Activated CD4-positive, alpha-beta T cell treated with anti-CD3 and anti-CD28 coated beads, Interleukin-2, Interleukin-4, amounts not matched to agents 100 ng/mL and 50 ng/mL, durations not matched to agents 16 hours and 8 hours (primary cell): ENCODE measurements at places on chromosomes 7 and 10.

DNA sequence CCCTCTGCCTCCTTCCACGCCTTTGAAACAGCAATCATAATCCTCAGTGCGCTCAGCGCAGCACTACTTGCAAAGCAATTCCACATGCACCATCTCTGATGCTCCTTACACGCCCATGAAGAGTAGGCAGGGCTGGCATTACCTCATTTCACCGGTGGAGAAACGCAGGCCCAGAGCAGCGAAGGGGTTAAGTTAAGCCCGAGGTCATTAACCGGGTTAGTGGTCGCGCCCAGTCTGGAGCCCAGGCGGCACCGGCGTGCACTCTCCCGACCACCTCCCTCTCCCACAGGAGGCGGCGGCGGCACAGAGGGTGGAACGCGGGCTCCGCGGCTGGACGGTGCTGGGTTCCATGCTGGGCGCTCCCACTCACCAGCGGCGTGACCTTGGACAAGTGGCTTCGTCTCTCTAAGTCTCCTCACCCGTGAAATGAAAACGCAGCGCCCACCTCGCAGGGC is 515 bp downstream of the FASTK start:
- DNase-seq: no peak

DNA sequence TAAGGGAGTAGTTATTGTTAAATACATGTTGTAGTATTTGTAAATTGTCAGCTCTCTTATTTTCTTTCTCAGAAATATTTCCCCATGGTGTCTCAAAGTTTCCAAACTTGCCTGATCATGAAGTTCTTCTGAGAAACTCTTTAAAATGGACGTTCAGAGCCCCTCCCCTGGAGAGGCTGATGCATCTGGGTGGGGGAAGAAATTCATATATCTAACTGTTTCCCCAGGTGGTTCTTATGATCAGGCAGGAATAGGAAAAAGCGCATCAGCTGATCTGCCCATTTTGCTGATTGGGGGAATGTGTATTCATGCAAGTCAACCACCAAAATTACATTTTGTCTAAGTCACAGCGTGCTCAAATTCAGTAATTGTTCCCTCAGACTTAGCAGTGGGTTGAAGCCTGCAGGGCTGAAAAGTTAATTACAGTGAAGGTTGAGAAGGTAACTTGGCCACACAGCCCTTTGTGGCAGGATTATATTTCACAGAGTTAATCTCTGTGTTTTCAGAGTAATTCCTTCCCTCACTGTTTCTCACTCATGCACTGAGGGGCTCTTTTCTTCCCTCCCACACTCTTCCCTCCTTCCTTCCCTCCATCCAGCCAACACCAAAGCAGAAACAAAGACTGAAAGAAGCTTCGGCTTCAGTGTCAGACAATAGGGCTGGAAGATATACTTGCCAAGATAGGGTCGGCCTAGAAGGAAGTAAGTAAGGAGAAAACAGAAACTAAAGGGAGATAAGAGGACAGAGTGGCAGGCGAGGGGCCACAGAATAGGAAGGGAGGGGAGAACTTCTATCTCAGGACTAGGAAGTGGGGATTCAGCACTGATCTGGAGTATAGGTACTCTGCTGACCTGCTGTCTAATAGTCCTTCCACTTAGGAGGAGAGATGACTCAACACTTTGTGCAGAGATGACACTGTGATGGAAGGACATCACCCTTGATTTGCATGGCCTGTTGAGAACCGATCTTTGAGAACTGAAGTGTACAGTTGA is 50.5 kb upstream of the STARD3NL start:
- no peak for DNase-seq

- no peak for DNase-seq
These were observed 33.1 kb upstream of the RPA3 start for GRCh38 chr7:7751243-7752092.

- DNase-seq: no peak
These were observed 61.7 kb downstream of the PTF1A start for GRCh38 chr10:23253780-23254179.

- DNase-seq: no peak
These were observed 1.9 kb downstream of the TTYH3 start for GRCh38 chr7:2633538-2634266.

DNA sequence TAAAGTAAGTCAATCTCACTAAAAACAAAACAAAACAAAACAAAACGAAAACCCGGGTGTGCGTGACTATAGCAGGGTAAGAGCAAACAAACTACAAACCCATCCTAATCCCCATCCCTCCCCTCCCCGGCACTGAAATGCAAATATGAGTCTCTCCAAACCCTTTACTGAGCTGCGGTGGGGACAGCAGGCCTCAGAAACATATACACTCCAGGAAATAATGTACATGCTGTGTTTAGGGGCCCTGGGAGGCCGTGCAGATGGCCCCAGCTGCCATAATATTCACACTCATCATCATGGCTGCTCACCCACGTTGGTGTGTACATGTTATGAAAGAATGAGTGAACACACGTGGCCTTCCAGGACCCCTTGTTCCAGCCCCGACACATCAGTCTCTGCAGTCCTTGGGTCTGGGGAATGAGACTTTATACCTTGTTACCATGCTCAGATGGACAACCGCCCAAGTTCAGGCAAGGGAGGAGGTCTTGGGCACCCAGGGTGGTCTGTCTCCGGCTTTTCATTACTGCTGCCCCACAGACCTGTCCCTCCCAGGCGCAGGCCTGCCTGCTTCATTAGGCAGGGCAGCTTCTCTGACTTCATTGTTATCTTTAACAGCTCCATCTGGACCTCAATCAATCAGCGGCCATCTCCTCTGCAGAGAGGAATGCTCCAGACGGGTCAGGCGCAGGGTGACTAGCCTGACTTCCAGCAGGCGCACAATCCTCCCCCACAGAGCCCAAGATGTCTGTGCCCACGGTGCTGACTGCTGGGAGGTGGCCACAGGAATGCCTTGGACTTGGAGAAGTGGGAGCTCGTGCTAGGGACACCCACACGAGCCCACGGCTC is 20.6 kb downstream of the HSPA12A start:
- no peak for DNase-seq

GRCh38 chr10:98433881-98434732 is 12.6 kb downstream of the HPS1 start:
- DNase-seq: no peak

DNA sequence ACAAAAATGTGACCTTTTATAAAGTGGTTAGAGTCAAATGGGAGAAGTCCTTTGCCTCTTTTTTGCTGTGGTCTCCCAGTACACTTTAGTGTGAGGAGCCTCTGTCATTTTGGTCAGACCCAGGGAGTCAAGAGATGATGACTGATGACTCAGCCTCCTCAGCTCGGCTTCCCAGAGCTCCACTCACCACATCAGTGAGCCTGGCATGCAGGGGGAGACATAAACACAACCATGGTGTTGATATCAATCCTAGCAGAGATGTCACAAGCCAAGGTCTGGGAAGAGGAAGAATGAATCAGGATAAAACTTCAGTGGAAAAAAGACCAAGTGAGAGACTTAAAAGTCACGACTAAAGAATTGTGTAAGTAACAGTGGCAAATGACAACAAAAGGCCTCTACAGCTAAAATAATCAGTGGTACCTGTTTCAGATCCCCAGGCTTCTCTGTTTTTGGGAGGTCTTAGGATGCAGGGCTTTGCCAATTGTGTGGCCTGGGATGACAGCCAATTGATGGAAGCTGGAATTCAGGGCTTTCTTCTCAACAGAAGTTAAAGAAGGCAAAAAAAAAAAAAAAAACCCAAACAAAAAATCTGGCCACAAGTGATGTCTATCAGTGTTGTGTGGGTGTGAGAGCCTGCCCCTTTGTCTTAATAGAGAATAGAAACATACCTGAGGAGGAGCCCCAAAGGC is 50.2 kb downstream of the TFAM start:
- DNase-seq: peak; percentile 17

GRCh38 chr10:62433901-62434300 is 59.7 kb downstream of the ZNF365 start:
- DNase-seq: no peak

DNA sequence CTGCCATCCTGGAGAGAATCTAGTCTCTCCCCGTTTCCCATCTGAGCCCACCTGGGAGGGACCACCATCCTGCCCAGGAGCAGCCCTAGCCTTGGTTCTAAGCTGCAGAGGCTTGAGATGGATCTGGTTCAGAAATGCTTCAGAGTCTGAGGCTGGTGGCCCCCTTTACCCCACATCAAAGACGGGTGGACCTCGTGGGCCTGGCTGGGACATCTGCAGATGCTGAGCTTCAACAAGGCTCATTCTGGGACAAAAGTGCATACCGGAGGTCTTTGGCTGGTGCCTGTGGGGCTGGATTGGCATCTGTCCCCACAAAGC is 4.9 kb upstream of the IRF5 start:
- DNase-seq: no peak

DNA sequence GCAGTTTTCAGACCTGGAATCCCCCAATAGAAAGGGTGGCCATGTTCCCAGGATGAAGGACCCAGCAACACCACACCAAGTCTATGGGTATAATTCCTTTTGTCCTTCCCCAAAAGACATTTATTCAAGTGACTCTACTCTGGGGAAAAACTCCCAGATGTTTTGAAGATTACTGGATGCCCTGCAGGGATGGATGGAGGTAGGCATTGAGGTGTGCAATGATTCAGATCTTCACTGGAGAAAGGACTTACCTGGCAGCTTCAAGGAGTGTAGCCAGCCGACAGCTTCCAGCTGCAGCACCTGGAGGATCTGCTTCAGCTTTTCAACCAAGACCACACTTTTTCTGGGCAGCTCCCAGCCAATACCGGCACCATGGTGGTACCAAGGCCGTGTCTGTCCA is 172.0 kb downstream of the BAMBI start:
- no peak for DNase-seq

GRCh38 chr7:157962458-157963306 is 624.9 kb downstream of the PTPRN2 start:
- DNase-seq: no peak

GRCh38 chr10:82392533-82392932 is 517.5 kb downstream of the NRG3 start:
- no peak for DNase-seq
